Bronchial epithelial cell (primary cell): ENCODE measurements at places on chromosomes 2 and 18. TPM values are rescaled to one million over a fixed set of nuclear protein-coding genes. Genes with fewer than 3 reads are reported as not detected.

GCG gene
- total RNA-seq = not detected in 2 replicates

UCN gene
- 0.51 and 1.8 TPM in 2 replicates for total RNA-seq

STPG4 gene
- total RNA-seq = under 0.01 and 0.51 TPM in 2 replicates

SULT6B1 gene
- not detected in 2 replicates for total RNA-seq

SLC5A7 gene
- not detected in 2 replicates for total RNA-seq

EFHD1 gene
- total RNA-seq = not detected in 2 replicates

UPP2 gene
- total RNA-seq = not detected in 2 replicates

NHEJ1 gene
- total RNA-seq = 10.2 and 22.1 TPM in 2 replicates
